ENCODE measurements at places on chromosomes 7 and 10.

- peak; percentile 32 for DNase-seq
Measured at GRCh38 chr10:84194424-84195043, at the start of gene CDHR1. TSS of gene CDHR1 (plus strand) at chr10:84194537. CDS start at chr10:84194761, 224 bp downstream.

GRCh38 chr10:70093335-70093944, 39.2 kb downstream of the AIFM2 start:
- DNase-seq, result no peak

- no peak for DNase-seq
Measured at GRCh38 chr10:48835781-48836180, 103.9 kb downstream of the LRRC18 start.

- no peak for DNase-seq
Measured at GRCh38 chr7:43444711-43445578, 138.0 kb upstream of the STK17A start.

DNA sequence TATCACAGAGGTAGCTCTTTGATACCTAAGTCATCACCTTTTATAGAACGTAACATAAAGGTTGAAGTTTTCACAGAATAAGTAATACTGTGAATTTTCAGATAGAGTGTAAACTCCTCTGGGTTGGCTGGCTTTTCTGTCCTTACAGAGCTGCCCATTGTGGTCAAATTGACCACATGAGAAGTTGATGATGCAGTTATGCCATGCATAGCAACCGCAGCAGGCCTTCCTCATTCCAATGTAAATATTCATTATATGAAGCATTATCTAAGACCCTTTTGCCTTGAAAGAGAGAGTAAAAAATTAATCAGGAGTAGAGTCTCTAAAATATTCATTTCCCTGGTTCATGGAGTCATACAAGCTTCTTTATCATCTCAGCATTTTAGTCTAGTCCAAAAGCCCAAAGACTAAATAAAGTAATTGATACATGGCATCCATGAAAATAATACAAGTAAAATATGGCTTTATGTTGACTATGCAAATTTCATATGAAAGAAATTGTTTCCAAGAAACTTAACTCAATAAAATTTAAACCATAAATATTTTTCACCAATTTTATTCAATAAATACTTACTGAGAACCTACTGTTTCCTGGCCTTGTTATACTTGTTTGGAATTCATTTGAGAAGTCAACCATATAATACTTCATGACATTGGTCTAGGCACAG, 516.4 kb downstream of the PCDH15 start:
- DNase-seq, result no peak
